ENCODE measurements at places on chromosomes 11 and 22.

- DNase-seq, result no peak
These were observed 23.3 kb downstream of the ARL14EP start for GRCh38 chr11:30346068-30346688.

DNA sequence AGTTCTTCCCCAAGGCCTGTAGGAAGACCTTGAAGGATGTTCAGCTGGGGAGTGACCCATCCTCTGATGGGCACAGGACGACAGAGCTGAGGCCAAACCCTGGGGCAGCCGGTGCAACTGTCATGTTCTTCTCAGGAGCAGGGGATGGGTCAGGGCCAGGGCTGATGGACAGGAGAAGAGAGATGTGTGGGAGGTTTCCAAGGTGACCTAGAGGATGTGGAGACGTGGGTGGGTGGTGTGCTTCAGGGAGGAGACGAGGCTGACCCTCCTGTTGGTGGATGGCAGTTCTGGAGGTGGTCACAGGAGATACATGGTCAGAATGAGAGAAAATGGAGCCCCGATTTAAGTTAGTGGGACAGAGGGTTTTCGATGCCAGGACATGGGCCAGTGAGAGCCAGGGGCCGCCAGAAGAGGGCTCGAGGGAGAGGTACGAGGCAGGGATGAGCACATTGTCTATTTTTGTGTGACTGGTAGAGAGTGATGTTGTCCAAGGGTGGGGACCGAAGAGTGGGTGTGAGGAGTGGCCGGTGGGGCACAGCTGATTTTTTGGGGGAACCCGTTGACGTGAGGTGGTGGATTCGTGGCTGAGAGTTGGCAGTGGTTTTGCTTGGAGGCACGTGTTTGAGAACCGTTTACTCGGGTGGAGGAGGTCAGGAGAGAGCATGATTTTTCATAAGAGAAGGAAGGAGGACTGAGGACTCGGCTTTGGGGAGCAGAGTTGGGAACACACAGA is 14.6 kb downstream of the TBC1D22A start:
- no peak for DNase-seq

DNA sequence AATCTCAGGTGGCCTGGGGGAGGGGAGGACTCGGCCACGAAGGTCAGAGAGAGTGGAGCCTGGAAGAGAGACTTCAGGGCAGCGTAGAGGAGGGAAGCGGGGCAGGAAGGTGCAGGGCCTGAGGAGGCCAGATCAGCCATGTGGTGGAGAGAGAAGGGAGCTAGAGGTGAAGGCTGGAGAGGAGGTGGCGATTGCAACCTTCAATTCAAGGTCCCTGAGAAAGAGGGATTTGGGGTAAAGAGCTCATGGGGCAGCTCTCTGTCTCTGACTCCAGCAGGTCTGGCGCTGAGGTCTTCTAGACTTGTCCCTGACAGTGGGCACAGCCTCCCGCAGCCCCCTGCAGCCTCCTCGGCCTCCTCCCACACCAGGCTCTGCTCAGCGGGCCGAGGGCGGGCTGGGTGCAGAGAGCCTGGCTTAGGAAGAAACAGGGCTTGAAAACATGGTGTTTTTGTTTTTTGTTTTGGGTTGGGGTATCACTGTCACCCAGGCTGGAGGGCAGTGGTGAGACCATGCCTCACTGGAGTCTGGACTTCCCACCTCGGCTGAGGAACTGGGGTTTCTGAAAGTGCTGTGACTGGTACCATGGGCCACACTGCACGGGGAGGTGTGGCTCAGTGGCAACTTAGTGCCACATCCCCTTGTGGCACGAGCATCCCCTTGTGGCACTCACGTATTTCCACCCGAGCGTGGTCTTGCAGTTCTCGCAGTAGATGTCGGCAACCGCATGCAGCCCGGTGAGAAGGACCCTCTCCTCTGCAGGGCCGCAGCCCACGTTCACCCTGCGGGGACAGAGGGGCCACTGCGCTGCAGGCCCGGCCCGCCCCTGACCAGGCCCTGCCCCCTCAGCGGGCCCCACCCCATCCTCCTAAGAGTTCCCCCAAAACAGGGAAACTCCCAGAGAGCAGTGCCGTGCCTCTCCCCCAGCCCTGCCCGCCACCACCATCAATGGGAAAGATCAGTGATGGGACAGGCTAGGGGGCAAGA is 32.6 kb downstream of the YPEL1 start:
- DNase-seq, result peak; percentile 45

DNA sequence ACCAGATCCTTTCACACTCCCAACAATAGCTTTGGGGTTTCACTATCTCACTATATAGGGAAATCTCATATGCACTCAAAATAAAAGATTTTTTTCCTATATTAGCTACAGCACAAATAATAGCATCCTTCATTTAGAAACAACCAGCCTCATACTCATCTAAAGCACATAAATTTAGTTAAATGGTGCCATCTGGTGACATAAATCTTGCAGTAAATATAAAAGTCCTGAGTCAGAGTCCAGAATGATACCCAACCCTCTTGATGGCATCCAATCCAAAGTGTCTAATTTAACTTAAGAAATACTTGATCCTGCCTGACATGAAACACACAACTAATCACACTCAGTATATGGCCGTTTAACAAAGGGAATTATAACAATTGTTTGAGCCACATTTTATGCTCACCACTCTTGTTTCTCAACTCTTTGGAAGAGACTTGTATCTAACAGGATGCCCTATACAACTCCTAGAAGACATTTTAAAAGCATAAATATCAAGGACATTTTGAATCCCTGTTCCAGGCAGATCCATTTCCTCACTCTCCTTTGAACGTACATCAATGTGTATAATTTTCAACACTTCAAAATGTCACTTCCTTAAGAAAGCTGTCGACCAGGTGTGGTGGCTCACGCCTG is 36.2 kb downstream of the DLG2 start:
- no peak for DNase-seq

GRCh38 chr11:47553406-47553743 is 443 bp upstream of the CELF1 start:
- no peak for DNase-seq

GRCh38 chr11:61098778-61099177 is 3.5 kb upstream of the CD5 start:
- no peak for DNase-seq

DNA sequence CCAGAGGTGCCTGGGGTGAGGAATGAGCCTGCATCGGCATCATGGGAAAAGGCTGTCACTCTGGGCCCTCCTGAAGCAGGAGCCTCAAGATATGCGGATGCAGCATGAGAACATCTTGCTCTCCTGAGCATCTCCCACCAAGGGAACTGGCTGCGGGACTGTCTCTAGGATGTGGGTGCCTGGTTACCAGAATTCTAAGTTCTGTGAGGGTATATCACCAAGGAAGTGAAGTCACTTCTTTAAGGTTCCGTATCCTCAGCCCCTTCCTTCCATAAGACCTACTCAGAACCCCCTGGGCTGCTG is 86.9 kb downstream of the GGTLC2 start:
- no peak for DNase-seq

DNA sequence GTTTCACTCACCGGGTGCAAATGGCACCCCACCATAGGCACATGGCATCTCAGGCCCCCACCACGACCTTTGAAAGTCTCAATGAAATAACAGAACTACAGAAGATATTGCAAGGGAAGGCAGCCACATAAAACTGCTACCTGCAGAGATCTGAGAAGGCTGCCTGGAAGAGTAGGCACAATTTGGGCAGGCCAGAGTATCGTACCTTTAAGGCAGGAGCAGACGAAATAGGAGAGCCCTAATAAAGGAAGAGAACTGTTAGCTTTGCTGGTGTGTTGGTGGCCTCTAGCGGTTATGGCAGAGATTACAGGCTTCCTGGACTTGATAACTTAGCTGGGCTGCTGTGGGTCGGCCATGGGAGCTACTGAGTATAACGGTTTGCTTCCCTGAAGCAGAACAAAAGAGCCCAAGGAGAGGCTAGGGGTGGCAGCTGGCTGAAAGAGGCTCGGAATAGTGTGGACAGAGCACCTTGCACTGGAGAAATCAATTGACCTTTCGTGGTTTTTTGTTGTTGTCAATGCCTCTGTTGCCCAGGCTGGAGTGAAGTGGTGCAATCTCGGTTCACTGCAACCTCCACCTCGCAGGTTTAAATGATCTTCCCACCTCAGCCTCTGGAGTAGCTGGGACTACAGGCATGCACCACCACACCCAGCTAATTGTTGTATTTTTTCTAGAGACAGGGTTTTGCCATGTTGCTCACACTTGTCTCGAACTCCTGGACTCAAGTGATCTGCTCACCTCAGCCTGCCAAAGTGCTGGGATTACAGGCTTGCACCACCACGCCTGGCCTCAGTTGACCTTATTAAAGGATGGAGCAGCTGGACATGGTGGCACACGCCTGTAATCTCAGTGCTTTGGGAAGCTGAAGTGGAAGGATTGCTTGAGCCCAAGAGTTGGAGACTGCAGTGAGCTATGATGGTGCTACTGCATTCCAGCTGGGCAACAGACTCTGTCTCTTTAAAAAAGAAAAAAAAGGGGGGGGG is 4.8 kb downstream of the SDF2L1 start:
- peak; percentile 80 for DNase-seq

DNA sequence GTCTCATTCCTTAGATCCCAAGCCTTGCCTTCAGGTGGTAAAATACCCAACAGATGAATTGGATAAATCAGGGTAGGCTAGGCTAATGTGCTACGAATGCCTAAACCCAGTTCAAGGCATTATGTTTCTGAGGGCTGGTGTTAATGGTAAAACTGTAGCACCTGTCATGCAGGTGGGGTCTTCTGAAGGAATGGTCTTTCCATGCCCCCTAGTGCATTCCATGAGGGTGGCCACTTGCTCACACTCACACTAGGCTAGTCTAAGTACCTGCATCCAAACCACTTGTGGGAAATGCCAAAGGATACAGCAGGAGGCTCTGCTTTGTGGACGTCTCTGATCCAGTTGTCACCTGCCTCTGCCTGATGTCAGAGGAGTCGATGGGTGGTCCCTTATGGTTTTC is 24.2 kb upstream of the UCP3 start:
- DNase-seq, result no peak

DNA sequence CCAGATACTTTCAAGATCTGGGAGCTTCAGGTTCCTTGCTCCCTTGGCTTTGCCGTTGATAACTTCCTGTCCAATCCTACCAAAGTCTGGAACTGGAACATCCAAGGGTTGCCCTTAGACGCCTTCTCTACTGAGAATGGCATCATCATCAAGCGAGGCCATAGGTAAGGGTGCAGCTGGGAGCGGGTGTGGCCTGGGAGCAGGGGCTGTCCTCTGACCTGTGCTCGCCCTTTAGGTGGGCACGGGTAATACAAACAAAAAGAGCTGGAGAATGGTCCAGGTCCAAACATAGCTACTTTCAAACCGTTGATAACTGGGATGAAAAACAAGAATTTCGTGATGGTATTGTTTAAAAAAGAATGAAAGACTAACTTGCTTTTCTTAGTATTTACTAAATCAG is 25.0 kb downstream of the CASP12 start:
- no peak for DNase-seq

DNA sequence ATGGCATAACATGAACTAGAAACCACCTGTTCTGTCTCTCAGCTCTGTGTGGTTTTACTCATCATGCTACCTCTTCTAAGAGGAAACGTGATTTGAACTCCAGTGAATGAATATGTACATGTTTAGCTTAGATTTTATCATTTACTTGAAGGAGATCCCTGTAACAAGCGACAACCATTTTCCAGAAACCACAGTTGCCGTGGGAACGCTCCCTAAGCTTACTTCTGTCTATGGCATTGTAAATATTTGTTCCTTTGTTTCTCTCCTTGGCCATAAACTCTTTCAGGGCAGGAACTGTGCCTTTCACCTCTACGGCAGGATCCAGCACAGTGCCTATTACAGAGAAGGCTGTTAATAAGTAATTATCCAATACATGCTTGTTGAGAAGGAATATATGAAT is 17.1 kb upstream of the TPH1 start:
- no peak for DNase-seq
